Left ventricle myocardium inferior (tissue), 1 donor: ENCODE measurements at places on chromosomes 7 and 10. TPM values are rescaled to one million over a fixed set of nuclear protein-coding genes. Genes with fewer than 3 reads are reported as not detected.

Gene ANLN
- total RNA-seq: 2.1 TPM

Gene WASL
- 27.5 TPM for total RNA-seq

Gene PTER
- total RNA-seq: 16.3 TPM

Gene HOXA4
- total RNA-seq: not detected

Gene FBXL13
- total RNA-seq: 0.36 TPM

Gene HSPA12A
- total RNA-seq: 15.0 TPM

Gene FAS
- 3.7 TPM for total RNA-seq

Gene AS3MT
- total RNA-seq: 17.2 TPM

Gene ATG9B
- total RNA-seq: not detected

Gene SNX13
- 42.2 TPM for total RNA-seq

Gene GRID2IP
- total RNA-seq: not detected

Gene KIN
- total RNA-seq: 10.0 TPM
